ENCODE measurements at places on chromosomes 11 and 22.

DNA sequence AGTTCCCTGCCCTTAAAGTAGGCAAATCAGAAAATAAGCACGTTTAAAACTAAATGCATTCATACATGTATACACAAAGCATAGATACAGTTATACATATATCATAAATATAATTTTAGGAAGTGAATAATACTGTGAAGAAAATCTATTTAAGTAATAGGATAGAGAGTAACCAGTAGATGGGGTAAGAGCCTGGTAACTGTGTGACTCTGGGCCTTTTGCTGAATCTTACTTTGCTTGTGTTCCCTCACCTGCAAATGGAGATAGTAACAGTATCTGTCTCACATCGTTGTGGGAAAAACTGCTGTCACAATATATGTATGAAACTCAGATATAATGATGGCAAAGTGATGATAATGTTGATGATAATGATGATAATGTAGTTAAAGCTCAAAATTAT, 29.9 kb downstream of the MS4A2 start:
- no peak for DNase-seq

DNA sequence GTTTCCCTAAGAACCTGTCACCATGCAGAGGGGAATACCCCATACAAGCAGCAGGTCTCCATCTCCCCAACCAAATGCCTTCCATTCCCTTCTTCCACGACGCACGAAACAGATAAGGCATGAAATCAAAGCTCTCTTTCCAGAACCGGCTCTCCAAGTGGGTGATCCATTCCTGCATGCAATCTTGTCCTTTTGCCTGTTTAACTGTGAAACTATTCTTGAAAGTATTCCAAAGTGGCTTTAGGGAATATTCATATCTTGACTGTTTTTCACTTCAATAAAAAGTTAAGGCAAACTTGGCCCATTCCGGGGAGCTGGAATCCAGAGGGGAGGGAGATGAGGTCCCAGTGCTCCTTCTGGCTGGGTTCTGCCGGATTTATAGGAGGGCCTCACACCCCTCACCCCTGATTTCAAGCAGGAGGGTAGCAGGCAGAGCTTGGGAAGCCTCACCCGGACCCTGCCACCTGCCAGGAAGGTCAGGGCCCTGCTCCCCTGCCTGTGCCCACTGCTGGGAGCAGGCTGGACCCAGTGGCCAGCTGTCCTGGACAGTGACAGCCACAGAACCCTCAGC, 60.9 kb downstream of the SCGB1A1 start:
- DNase-seq, result no peak

DNA sequence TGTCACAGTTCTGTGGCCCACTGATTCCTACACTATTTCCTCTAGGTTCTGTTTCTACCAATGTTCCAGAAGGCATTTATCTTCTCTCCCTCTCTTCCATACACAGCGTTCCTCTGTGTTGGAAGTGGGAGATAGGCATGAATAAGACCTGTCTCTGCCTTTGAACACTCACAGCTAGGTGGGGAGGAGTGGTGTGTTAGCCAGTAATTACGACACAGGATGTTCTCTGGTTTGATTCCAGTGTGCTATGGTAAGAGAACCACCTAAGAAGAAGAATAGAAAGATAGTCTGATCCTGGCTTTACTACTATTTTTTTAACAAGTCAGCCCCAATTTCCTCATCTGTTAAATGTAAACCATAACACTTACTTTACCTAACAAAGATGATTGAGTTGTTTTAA, 200.2 kb upstream of the MTMR2 start:
- DNase-seq, result no peak

- no peak for DNase-seq
Measured at GRCh38 chr11:107583629-107584195, 7.2 kb upstream of the ELMOD1 start.
